ENCODE measurements at places on chromosomes 1 and 21.

DNA sequence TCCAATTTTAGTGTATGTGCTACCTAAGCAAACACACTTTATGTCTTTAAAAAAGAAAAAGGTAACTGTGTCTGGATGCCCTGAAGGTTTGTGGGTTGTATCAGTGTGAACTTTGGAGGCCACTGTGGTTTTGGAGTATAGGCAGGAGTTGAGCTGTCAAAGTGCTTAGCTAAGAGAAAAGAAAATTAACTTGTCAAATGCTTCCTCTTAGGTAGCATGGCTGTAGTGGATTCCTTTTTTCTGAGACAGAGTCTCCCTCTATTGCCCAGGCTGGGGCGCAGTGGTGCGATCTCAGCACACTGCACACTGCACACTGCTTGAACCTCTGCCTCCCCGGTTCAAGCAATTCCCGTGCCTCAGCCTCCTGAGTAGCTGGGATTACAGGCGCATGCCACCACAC lies 11.2 kb upstream of the SLC41A1 start:
- no peak for DNase-seq

GRCh38 chr1:158999316-159000069 lies 10.2 kb upstream of the IFI16 start:
- no peak for DNase-seq

DNA sequence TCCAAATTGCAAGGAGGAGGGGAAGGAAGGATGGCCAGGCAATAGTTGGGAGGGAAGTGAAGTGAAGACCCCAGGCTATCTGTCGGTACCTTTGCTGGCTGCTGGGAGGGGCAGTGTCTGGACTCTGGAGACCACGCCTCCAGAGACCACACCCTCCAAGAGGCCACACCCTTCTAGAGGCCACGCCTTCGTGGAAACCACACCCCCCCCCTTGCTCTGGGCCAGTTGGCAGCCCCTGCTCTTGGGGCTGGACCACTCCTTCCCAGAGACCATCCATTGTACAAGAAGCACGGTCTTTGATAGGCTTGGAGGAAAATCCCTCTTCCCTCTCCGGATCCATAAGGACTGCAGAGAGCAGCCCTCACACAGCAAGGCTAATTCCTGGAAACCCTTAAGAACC lies 73.1 kb downstream of the RYR2 start:
- no peak for DNase-seq

- DNase-seq, result no peak
These were observed 81.3 kb downstream of the OMA1 start for GRCh38 chr1:58465176-58465575.

- DNase-seq, result no peak
These were observed 15.9 kb downstream of the DUSP10 start for GRCh38 chr1:221725735-221726672.

GRCh38 chr1:28256197-28256827 lies 3.0 kb upstream of the SESN2 start:
- no peak for DNase-seq

DNA sequence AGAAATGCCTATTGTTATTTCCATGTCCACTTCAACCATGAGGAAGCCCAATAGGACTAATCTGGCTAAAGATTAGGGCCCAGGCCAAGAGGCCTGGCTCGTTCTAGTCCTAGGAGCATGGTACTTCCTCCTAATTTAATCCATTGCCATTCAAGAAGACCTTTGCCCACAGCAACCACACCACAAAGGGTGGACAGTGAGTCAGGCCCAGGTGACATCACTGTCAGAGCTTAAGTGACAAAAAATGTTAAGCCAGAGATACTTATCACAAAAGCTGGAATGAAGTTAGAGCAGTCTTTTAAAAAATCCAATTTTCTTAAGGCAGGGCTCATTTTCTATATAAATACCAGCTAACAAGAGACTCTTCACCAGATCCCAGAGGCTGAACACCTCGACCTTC lies at the start of gene SPRR3:
SPRR3 (plus strand) TSS at position 368 of the 400 bp plus-strand sequence. CDS start 1,272 bp downstream, outside the sequence.
- no peak for DNase-seq

DNA sequence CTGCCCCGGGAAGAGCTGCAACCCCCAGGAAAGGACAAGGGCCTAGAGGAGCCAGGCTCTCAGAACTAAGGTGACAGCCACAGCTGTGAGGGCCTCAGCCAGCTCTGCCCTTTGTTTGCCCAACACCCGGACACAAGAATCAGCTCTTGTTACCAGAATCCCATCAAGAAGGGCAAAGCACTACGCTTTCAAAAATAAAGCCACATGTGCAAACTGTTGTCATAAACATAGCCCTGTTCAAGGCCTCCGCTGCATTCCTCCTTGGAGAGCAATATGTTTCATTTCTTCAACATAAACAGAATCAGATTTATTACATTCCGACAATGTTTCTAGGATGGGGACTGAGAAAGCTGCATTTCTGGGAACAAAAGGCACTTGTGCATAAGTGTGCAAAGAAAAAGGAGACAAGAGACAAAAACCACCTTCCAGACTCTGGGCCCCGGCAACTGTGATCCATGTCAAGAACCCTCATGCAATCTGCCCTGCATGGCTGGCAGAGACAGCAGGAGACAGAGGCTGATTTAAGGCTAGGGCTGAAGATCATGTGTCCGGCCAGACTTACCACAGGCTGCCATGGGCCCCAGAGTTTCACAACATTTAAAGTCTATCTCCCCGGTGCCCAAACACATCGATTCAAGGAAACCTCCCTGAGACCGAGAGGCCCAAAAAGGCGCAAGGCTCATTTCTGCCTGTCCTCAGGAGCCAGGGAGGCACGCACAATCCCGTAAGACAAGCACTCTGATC lies 71.0 kb downstream of the SSBP3 start:
- DNase-seq, result no peak

- DNase-seq, result no peak
These were observed 179.2 kb downstream of the ATG4C start for GRCh38 chr1:62962901-62963776.

GRCh38 chr1:75431843-75432242 lies 179.1 kb downstream of the SLC44A5 start:
- DNase-seq, result no peak

GRCh38 chr1:188237573-188238348 lies 1409.0 kb downstream of the PLA2G4A start:
- no peak for DNase-seq

DNA sequence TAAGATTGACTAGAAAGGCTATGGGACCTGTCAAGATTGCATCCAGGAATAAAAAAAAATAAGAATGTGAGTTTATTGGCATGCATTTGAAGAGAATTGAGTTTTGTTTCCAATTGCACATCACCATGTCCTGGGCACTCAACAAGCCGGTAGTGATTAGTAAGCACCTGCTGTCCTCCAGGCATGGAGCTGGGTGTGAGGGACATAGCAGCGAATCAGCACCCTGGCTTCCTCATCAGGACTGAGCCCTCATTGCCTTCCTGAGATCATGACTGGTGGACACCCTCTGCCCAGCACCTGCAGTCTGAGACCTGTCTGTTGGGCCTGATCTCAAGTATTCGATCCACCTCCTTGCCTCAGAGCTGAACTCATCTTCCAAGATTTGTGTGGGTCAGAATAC lies 26.8 kb downstream of the S100A6 start:
- DNase-seq, result no peak

DNA sequence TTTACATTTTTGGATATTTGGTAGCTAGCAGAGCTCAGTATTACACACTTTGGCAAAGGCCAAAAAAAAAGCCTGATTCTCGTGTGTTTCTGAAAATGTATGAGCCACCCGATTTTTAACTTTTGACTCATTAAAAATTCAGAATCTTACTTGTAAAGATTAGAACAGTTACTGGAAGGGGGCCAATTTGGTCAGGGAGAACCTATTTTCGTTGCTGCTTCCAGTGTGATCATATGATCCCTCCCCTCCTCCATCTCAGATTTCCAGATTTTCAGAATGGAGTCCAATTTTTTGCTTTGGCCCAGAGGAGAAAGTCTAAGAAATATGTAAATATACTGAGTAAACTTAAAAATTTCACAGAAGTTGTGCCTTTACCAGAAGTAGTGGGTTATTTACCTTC lies 3.2 kb upstream of the OR2AK2 start:
- no peak for DNase-seq

GRCh38 chr21:14526836-14527695 lies 19.0 kb downstream of the SAMSN1 start:
- DNase-seq, result no peak
